ENCODE measurements at places on chromosomes 7 and 10.

- peak; percentile 77 for DNase-seq
Observed at GRCh38 chr10:133335246-133336117, 1.2 kb downstream of the CALY start.

- no peak for DNase-seq
Observed at GRCh38 chr7:77727936-77728701, 31.9 kb downstream of the RSBN1L start.

DNA sequence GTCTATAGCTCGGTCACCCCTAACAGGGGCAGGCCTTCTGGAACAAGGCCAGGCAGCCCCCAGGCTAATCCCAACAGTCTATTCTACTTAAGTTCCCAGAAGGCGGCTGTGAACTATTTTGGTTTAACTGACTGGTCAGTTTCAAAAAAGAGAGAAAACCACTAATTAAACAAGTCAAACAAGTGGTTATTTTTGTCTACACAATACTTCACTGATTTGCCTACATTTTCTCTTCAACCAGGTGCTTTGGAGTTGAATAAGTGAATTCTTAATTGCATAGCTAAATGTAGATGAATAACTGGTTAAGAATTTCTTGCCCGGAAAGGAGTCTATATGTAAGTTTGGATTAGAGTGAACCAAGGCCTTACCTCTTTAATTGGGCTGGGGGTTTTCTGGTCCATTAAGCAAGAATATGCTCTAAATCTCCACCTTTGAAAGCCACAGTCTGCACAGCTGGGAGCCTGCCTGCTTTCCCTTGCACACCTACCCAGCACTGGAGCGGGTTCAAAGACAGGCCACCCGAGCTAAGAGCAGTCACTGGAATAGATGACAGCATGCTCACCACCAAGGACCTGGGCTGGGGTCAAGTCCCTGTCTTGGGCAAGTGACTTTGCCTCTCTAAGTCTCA is 70.4 kb downstream of the TBXAS1 start:
- DNase-seq, result no peak

DNA sequence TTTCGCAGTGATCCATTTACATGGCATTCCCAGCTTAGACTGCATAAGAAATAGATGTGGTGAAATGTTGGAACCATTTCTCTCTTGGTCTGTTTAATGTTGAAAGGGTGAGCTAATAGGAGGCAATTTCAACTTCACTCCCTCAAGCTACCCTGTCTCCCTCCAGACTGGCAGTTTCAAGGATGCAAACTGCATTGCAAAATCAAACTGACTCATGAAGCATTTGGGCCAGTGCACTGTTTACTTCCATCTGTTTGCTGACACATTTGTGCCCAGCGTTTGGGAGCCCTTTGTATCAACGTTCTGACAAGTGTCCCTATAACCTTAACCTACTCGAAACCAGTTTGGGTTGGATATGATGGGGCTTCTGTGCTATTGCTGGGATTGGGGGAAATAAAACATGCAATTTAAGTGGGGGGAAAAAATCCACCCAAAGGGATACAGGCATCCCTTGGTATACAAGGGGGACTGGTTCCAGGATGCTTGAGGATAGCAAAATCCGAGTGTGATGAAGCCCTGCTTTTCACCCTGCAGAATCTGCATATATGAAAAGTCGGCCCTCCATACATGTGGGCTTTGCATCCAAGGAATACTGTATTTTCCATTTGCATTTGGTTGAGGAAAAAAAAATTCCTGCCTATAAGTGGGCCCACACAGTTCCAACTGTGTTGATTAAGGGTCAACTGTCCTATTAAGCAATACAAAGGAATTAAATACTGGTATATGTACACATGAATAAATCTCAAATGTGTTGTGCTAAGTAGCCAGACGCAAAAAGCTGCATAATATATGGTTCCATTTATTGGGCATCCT is 15.6 kb downstream of the RHEB start:
- DNase-seq, result no peak

Measured in activated naive CD4-positive, alpha-beta T cell treated with Interleukin-2 at 50 U/mL for 16 hours (primary cell).